ENCODE measurements at places on chromosomes 7 and 10. TPM values are rescaled to one million over a fixed set of nuclear protein-coding genes. Genes with fewer than 3 reads are reported as not detected.

The STEAP2 gene
- 50.0 TPM for total RNA-seq

The OR2A12 gene
- total RNA-seq, result not detected

The ASAH2B gene
- total RNA-seq, result 2.9 TPM

The SSC4D gene
- 0.32 TPM for total RNA-seq

The RELN gene
- total RNA-seq, result 0.16 TPM

The PDZD7 gene
- 1.5 TPM for total RNA-seq

The OR6V1 gene
- not detected for total RNA-seq

The SCIN gene
- 1.1 TPM for total RNA-seq

The TRIM73 gene
- 0.24 TPM for total RNA-seq

The UROS gene
- total RNA-seq, result 76.0 TPM

The UNCX gene
- 0.12 TPM for total RNA-seq

The TEX36 gene
- 0.32 TPM for total RNA-seq

The IGF2BP3 gene
- total RNA-seq, result 7.6 TPM

The FKBP6 gene
- total RNA-seq, result not detected

The STAG3 gene
- 0.12 TPM for total RNA-seq

The DLX5 gene
- not detected for total RNA-seq

The SPDYE2 gene
- total RNA-seq, result not detected

The GIMAP8 gene
- total RNA-seq, result not detected

The CCDC172 gene
- total RNA-seq, result not detected

The MOSPD3 gene
- 13.6 TPM for total RNA-seq

The STAMBPL1 gene
- 30.5 TPM for total RNA-seq

The AKR1D1 gene
- not detected for total RNA-seq

The PPP1R17 gene
- not detected for total RNA-seq

The ABCB1 gene
- total RNA-seq, result 0.12 TPM

The WDR11 gene
- total RNA-seq, result 76.7 TPM

The GDF2 gene
- total RNA-seq, result not detected

The MSS51 gene
- total RNA-seq, result 2.9 TPM

The PHKG1 gene
- total RNA-seq, result 3.8 TPM

The BCL7B gene
- total RNA-seq, result 36.4 TPM

The ARHGEF35 gene
- total RNA-seq, result 2.8 TPM

The PLPP4 gene
- 2.1 TPM for total RNA-seq

The ELAPOR2 gene
- total RNA-seq, result 5.6 TPM
